ENCODE measurements at places on chromosomes 4 and X.

DNA sequence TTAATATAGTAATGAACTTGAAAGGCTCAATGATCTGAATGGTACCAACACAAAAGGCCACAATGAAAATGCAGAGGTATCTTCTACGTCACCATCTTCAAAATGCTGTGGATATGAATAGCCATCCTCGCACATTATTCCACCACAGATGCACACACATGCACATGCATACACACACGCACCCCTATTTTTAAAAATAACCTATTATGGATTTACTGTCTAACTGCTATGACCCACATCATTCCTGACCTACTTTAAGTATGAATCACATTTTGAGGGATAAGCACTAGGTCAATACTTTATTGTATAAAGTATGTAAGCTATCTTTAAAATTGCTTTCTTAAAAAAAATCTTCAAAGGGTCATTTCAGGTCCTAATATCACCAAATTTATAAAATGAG, 24.4 kb upstream of the CORIN start:
- no peak for DNase-seq

- DNase-seq: no peak
Measured at GRCh38 chr4:123506011-123506695, 109.6 kb downstream of the SPRY1 start.

DNA sequence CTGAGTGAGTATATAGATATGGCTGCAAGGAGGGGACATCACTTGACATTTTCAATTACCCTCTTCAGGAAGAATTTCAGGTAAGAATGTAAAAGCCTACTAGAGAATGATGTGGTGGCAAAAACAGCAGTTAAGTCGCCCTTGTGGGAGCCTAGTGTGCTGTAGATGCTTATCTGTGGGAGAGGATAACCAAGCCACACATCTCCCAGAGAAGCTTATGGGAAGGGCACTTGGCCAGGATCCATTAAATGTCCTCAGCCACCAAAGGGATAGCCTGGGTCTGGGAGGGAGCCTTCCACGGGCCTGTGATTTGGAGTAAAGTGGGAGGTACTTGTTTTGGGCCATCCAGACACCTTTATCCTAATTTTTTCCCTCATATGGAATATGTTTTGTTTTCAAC, 41.3 kb upstream of the BCLAF3 start:
- no peak for DNase-seq

DNA sequence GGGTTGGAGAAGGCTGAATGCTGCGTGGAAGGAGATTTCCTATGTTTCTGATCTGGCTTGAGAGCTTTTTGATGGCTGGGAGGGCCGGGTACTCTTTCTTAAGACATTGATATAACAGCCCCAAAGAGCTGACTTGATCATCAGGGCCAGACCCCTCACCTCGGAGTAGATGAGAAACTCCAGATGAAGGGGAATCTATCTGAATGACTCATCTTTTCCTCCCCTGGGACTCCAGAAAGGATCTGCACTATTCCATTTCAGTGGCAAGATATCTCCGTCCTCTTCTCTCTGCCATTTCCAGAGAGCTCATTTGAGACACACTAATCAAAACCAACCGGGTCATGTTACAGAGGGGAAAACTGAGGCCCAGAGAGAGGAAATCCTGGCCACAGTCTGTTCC, 92.9 kb upstream of the MSX1 start:
- DNase-seq: no peak

- DNase-seq: no peak
Measured at GRCh38 chr4:162565730-162566129, 401.9 kb upstream of the FSTL5 start.

DNA sequence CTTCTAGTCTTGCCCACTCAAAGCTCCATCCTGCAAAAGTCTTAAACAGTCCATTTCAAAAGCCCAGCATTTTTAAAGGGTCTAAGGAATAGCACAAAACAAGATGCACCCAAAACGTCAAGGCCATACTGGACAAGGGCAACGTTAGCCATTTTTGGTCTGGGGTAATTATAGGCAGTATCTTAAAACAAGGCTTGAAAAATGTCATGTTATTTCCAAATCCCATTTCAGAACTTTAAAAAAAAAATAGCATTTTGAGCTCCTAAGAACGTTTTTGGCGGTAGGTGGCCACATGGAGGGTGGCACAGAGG, 584 bp upstream of the TMEM165 start:
- no peak for DNase-seq

GRCh38 chr4:104025251-104025650, 305.5 kb upstream of the TACR3 start:
- no peak for DNase-seq

- DNase-seq: no peak
Measured at GRCh38 chrX:29488919-29489318, 726.4 kb upstream of the MAGEB2 start.

- DNase-seq: no peak
Measured at GRCh38 chr4:173834151-173834550, 304.1 kb upstream of the HAND2 start.

DNA sequence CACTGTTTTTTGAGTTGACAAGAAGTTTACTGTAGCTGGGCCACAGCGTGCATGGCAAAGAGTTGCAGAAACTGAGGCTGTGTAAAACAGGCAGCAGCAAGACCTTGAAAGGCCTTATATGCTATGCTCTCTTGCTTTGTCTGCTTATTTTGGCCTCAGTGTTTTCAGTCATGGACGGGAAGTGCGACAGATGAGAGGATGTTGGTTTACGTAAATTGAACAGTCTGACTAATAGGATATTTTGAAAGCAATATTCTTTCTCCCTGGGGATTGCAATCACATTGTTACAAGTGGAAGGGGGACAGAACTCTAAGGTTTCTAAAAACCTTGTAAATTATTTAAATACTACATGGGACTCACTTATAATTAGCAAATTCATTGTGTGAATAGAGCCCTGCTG, 32.2 kb upstream of the MAGEA10 start:
- no peak for DNase-seq

GRCh38 chr4:65467068-65467680, 203.1 kb downstream of the EPHA5 start:
- no peak for DNase-seq

DNA sequence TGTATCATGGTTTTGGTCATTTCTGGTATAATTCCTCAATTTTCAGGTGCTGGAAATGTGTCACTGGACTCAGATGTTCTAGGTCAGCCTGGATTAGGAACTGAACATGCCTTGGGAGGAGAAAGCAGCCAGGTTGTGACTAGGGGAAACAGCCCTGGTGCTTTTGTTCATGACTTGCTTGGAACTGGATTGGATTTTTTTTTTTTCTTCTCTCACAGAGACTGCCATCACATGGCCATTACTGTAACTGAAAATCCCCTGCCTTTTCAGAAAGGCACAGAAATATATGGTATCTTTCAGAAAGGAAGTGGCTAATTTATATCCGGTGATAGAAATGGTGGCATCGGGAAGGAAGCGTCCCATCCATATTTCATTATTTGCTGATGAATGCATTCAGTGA, 34.6 kb downstream of the SEPTIN11 start:
- no peak for DNase-seq

DNA sequence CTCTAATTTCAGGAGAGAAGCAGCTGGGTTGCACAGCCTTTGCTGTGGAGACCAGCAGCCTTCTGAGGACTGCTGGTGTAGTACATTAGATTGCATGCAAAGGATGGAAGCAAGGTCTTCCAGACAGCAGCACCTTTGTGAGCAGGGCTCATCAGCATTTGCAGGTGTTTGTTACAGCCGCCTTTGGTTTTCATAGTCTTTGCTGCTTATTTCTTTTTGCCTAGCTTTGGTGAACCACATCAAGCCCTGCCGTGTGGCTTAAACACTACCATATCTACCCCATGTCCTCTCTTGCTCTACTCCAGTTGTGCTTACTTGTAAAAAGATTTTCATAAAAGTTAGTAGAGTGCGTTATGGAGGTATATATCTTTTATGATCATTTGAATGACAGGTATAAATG, 57.5 kb downstream of the MTM1 start:
- DNase-seq: no peak

DNA sequence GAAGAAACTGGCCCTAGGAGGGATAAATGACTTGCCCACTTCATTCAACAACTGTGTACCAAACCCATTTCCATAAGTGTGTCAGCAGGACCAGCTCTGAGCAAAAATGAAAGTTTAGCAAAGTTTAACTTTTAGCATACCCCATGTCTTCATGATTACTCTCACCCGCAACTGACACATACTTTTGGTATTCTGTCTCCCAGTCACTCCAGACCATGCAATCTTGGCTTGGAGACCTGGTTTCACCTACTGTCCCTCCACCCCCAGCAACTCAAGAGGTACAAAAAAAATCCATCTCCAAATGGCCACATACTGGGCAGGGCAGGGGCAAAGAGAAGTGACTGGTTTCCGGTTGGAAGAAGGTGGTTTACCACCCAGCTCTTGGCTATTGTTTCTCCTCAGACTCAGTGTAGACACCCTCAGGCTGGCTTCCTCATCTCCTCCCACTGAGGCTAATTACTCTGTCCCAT, 79.8 kb downstream of the RLIM start:
- no peak for DNase-seq

GRCh38 chr4:143458966-143459365, 54.5 kb upstream of the SMARCA5 start:
- DNase-seq: no peak

DNA sequence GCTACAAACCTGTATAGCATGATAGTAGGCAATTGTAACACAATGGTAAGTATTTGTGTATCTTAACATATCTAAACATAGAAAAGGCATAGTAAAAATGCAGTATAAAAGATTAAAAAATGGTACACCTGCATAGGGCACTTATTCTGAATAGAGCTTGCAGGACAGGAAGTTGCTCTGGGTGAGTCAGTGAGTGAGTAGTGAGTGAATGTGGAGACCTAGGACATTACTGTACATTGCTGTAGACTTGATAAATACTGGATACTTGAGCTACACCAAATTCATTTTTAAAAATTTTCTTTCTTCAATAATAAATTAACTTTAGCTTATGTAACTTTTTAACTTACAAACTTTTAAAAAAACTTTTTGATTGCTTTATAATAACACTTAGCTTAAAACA, 68.2 kb upstream of the MAML3 start:
- no peak for DNase-seq

GRCh38 chr4:64359489-64359888, 49.8 kb downstream of the TECRL start:
- no peak for DNase-seq

DNA sequence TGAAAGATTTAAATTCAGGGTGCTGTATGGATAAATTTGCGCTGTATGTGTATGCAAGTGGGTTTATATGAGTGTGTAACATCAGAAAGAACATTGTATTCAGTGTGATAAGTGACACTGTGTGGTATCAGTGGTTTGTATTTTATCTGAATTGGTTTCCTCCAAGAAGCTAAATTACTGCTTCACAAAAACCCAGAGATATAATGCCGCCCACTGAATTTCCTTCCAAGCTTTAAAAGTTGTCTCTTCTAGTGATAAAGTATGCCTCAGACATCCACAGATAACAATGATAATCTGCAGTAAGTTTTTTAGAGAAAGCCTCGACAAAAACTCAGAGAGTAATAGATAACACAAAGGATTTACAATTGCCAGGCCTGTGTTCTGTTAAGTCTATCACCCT, 710.6 kb upstream of the HS3ST1 start:
- no peak for DNase-seq

Measured in KG1 (cell line).